ENCODE measurements at places on chromosomes 16 and 17.

DNA sequence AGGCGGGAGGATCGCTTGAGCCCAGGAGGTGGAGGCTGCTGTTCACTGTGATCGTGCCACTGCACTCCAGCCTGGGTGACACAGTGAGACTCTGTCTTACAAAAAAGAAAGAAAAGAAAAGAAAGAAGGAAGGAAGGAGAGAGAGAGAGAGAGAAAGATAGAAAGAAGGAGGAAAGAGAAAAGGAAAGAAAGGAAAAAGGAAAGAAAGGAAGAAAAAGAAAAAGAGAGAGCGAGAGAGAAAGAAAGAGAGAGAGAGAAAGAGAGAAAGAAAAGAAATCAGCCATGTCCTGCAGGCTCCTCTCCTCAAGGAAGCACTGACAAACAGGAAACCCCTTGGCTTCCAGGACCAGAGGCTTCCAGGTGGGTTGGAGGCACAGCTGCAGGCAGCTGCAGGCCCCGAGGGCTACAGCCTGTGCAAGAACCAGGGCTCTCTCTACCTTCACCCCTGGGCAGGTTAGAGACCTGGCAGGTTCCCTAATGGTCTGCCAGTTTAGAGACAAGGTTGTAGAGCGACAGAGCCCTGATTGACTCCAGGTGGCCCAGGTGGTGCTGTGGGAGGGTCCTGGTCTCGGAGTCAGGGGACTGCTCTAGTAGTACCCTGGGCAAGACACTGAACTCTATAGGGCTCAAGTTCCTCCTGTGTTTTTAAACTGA is 53.8 kb downstream of the PECAM1 start:
- no peak for DNase-seq

DNA sequence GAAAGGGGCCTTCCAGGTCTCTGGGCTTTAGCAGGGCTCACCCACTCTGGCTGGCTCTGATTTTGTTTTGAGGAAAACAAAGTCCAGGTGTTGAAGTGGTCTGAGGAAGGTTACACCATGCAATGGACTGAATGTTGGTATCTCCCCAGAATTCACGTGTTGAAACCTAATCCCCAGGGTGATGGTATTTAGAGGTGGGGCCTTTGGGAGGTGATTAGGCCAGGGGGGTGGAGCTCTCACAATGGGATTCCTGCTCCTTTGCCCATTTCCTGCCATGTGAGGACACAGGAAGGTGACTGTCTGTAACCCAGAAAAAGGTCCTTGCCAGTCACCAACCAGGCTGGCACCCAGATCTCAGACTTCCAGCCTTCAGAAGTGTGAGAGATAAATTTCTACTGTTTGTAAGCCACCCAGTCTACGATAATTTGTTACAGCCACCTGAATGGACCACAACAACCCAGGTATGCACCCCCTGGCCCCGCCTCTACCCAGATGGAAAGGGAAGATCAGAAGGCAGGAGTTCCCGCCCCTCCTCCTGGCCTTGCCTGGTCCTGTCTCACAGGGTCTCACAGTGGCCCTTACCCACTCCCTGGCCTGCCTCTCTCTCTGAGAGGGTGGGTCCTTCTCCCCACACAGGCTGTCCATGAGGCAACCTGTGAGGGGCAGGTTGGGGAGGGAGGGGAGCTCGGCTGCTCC is 32.0 kb downstream of the LRRC75A start:
- no peak for DNase-seq

GRCh38 chr16:85523602-85524364 is 89.3 kb upstream of the GSE1 start:
- peak; percentile 34 for DNase-seq

DNA sequence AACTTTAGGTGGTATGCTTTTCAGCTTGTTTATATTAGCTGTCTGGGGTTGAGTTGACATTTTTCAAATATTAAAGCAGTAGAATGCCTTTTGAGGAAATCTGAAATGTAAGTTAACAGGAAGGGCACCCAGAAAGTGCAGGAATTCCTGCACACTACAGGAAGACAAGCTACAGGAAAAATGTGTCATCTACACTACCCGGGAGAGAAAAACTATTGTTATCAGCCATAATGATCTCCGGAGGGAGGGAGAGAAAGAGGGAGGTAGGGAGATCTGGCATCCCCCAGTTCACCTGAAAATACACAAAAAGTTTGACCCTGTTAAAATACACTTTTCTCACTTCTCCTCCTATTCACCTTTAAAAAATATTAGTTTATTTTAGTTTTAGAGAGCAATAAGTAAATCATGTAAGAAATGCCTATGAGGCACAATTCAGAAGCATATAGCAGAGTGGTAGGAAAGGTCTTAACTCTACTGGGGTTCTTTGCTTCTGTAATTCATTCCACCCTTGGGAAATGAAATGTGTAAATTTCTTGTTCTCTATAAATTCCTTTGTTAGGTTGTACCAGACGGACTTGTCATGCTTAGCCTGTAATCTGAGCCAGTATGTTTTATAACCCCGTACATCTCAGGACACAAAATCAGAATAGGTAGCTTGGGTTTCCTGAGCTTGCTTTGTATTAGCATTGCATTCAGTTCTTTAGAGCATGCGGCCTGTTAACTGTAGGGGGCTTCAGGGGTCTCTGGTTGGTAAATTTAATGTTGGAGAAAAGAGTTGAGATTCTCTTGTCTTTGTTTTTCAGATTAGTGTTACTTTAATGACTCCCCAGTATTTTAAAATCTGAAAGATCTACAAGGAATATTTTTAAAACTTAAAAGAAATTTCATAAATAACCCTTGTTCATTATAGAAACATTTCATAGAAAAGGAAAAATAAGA is 3.3 kb downstream of the MAP2K6 start:
- no peak for DNase-seq

DNA sequence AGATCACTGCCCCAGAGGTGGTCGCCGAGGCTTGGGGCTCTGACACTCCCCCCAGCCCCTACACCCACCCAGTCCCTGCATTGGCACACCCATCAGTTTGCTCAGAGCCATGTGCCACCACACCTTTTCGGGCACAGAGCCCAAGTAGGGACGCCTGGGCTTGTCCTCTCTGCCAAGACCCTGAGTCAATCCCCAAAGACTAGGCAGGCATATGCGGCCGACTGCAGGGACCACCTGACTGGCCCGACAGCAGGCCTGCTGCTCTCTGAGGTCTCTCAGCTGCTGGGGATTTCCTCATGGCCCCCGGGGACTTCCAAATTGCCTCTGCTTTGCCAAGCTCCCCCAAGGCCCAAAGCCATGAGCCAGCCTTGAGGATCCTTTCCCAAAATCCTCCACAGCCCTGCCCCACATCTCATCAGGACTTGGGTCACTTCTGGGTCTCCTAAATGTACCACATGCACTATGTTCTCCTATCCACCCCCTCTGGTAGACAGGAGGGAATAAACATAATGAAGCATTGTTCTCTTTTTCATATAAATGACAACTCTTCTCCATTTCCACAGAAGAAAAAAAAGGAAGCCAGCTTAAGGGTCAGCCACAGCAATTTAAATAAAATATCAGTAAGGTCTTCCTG is 30.6 kb downstream of the MYO18A start:
- peak; percentile 64 for DNase-seq

Data from fibroblast of pulmonary artery (primary cell).